ENCODE measurements at places on chromosomes 13 and 19.

- H3K4me3 ChIP-seq: no peak overlapping the region
- H3K4me1 ChIP-seq: no peaks in the 10 kb centered on the region
- no peaks in the 10 kb centered on the region for H3K36me3 ChIP-seq
- no peaks in the 10 kb centered on the region for H3K27me3 ChIP-seq
Observed at GRCh38 chr13:72221276-72221962, 354.4 kb upstream of the DACH1 start.

DNA sequence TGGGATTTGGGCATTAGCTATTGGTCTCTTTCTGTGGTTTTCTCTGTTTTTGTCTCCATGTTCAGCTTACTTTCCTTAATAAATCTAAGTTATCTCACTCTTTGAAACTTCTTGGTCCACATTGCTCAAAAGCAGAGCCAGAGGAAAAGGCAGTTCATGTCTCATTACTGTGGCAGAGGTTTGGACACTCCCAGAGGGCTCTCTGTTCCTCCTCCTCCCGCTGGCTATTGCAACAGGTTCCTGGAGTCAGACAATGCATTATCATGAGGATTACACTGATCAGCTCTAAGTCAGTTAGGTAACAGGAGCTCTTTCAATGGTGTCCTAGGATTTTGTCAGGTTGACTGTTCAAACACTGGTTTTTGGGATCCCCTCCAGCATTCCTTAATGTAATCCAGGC, 298.8 kb downstream of the NDFIP2 start:
- no peaks in the 10 kb centered on the region for H3K36me3 ChIP-seq
- no peak overlapping the region for H3K27ac ChIP-seq
- no peaks in the 10 kb centered on the region for H3K4me1 ChIP-seq

DNA sequence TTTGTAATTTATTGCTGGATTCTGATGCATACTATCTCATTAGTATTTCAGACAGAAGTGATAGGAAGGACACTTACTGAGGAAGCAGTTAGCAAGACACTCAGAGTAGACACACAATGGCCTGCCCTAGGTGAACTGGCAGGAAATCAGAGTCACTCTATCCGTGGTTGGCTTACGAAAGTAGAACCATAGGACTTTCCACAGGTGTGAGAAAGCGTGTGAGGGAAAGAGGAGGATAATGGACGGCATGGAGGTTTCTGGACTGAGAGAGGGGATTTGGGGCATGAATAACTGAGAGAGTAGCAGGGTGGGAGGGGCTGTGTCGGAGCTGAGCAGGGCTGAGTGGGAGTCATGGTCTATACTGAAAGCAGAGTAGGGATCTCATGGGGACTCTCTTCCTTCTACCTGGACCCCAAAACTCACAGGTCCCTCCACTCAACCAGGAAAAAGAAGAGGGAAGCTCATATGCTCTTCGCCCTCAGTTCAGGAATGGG, 18.7 kb upstream of the EID2 start:
- peak overlapping the region; percentile 93 for H3K27ac ChIP-seq
- DNase-seq: peak; percentile 23
- H3K4me3 ChIP-seq: peak overlapping the region; percentile 42
- H3K27me3 ChIP-seq: no peaks in the 10 kb centered on the region
- no peaks in the 10 kb centered on the region for H3K36me3 ChIP-seq
- H3K4me1 ChIP-seq: peaks cover 25% of the 10 kb centered on the region

GRCh38 chr13:60164234-60164889, 634 bp upstream of the DIAPH3 start:
- H3K27ac ChIP-seq: peak overlapping the region; percentile 94
- peak overlapping the region; percentile 95 for H3K4me3 ChIP-seq
- no peak for DNase-seq

- no peak for DNase-seq
- peaks cover 62% of the 10 kb centered on the region for H3K36me3 ChIP-seq
- no peaks in the 10 kb centered on the region for H3K27me3 ChIP-seq
- H3K4me3 ChIP-seq: no peak overlapping the region
- H3K4me1 ChIP-seq: peaks cover 70% of the 10 kb centered on the region
Observed at GRCh38 chr19:47143322-47144073, 12.9 kb downstream of the SAE1 start.

- no peak overlapping the region for H3K27ac ChIP-seq
- peaks cover 78% of the 10 kb centered on the region for H3K36me3 ChIP-seq
- H3K27me3 ChIP-seq: no peaks in the 10 kb centered on the region
- H3K4me3 ChIP-seq: no peak overlapping the region
- no peaks in the 10 kb centered on the region for H3K4me1 ChIP-seq
Observed at GRCh38 chr19:23222998-23223652, 27.1 kb downstream of the ZNF724 start.

DNA sequence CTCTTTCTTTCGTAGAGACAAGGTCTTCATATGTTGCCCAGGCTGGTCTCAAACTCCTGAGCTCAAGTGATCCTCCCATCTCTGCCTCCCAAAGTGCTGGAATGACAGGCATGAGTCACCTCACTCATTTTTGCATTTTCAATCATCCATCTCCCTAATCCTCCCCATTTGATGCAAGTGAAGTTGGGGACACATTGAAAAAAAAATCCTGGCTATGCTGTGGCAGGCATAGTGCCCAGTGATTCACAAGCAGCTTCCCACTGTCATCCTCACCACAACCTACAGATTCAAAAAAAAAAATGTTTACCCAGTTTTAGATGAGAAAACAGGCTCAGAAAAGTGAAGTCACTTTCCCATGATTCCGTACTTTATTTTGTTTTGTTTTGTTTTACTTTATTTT, 44.7 kb upstream of the USP29 start:
- no peaks in the 10 kb centered on the region for H3K4me1 ChIP-seq
- H3K27ac ChIP-seq: no peak overlapping the region
- H3K27me3 ChIP-seq: no peaks in the 10 kb centered on the region
- no peak for DNase-seq

GRCh38 chr13:38670627-38671026, 16.2 kb upstream of the FREM2 start:
- peaks cover 13% of the 10 kb centered on the region for H3K27me3 ChIP-seq
- H3K4me1 ChIP-seq: no peaks in the 10 kb centered on the region
- H3K36me3 ChIP-seq: no peaks in the 10 kb centered on the region
- no peak for DNase-seq

DNA sequence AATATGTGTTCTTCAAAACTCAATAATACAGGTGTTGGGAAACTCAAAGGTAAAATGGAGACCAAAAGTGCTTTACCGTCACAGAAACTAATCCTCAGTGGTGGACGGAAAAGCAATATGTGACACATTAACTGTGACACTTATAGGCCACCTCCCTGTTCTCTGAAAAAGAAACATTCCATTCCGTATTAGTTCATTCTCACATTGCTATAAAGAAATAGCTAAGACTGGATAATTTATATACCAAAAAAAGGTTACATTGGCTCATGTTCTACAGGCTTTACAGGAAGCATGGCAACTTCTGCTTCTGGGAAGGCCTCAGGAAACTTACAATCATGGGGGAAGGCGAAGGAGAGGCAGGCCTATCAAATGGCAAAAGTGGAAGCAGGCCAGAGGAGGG, 435.3 kb upstream of the HTR2A start:
- H3K27me3 ChIP-seq: peaks cover 5% of the 10 kb centered on the region
- no peaks in the 10 kb centered on the region for H3K4me1 ChIP-seq
- H3K36me3 ChIP-seq: no peaks in the 10 kb centered on the region
- no peak overlapping the region for H3K4me3 ChIP-seq
- DNase-seq: no peak

DNA sequence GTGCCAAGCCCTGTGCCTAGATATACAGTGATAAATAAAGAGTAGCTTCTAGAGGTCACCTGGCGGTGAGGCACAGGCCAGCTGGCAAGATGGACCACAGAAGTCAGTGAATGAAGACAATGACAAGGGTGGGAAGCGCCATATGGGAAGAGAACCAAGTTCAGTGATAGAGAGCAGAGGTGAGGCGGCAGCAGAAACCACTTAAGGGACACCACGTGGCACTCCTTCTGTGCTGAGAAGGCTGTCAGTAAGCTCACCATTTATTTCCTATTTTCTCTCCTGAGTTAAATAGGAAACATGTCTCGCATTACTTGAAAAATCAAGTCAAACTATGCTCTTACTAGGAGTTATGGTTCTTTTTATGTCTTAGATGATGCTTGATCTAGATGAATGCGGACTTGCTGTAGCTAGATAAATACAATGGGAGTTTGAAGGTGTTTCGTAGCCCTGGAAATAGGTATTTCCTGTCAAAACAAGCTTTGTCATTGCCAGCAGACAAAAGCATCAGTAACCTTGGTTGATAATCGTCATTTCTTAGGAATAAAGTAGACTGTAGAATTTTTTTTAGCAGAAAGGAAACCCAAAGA, 17.8 kb downstream of the ALOX5AP start:
- DNase-seq: no peak
- H3K27me3 ChIP-seq: no peaks in the 10 kb centered on the region
- peaks cover 21% of the 10 kb centered on the region for H3K36me3 ChIP-seq
- H3K27ac ChIP-seq: no peak overlapping the region

DNA sequence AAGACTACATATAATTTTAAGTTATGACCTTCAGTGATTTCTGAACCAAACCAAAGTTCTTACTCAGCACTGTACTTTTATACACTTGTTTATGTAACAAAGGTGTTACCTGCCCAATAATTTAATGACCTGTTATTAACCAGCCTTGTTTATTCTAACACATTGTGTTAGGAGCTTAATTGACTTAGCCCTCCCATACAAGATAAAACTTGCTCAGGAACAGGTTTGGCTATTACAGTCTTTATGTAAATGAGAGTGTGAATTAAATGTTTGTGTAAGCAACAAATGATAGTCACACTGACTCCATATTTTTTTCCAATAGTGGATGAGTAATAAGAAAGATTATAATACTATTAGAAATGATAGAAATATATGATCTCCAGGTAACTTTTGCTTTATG, 51.8 kb upstream of the MYCBP2 start:
- peaks cover 5% of the 10 kb centered on the region for H3K4me1 ChIP-seq
- no peak overlapping the region for H3K27ac ChIP-seq
- DNase-seq: no peak
- no peaks in the 10 kb centered on the region for H3K36me3 ChIP-seq

DNA sequence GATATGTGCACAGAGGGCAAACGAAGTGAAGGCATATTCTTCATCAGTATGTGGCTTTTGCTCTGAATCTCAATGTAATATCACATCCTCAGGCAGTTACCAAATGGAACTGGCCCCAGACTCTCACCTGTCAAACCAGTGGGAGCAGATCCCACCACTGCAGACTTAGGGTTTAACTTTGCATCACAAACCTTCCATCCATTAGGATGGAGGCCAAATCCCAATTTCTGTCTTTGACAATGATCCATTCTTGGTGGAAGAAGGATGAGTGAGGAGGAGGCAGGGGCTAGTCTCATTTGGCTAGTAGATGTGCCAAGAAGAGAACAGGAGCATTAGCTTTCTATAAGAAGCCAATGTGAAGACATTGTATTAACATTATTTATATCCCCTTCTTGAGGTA, 413.5 kb upstream of the SPRY2 start:
- H3K27ac ChIP-seq: no peak overlapping the region
- no peaks in the 10 kb centered on the region for H3K36me3 ChIP-seq
- H3K4me1 ChIP-seq: no peaks in the 10 kb centered on the region
- DNase-seq: no peak
- H3K4me3 ChIP-seq: no peak overlapping the region

DNA sequence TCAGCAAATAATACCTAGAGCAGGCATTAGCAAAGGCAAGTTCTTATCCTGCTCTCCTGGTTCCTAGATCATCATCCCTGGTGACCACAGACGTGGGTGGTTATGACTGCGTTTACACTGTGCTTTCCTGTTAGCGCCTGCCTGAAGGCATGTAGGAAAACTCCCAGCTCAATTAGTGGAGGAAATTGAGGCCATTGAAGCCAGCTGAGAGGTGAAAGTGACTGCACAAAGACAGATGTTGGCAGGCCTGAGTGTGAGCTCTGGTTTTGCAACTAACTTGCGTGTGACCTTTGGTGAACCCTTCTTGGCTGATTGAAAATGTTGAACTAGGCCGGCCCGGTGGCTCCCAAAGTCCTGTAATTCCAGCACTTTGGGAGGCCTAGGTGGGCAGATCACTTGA, 17.5 kb upstream of the NWD1 start:
- H3K27ac ChIP-seq: no peak overlapping the region
- H3K36me3 ChIP-seq: no peaks in the 10 kb centered on the region
- DNase-seq: no peak
- H3K4me1 ChIP-seq: no peaks in the 10 kb centered on the region

DNA sequence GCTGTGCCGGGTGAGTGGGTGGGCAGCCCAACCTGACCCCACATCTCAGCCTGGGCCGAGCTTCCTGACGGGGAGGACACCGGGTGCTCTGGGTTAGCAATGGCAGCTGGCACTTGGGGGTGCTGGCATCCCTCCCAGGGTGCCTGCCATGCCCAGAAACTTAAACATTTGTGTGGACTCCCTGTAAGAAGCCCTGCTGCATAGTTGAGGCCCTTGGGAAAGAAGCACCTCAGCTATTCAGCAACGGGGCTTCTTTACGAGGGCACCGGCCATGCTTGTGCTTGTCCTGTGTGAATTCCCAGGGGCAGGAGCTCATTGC, 33.8 kb upstream of the MEDAG start:
- H3K27me3 ChIP-seq: peaks cover 8% of the 10 kb centered on the region
- H3K4me1 ChIP-seq: no peaks in the 10 kb centered on the region
- no peak overlapping the region for H3K4me3 ChIP-seq
- H3K27ac ChIP-seq: no peak overlapping the region
- DNase-seq: no peak
- H3K36me3 ChIP-seq: no peaks in the 10 kb centered on the region

DNA sequence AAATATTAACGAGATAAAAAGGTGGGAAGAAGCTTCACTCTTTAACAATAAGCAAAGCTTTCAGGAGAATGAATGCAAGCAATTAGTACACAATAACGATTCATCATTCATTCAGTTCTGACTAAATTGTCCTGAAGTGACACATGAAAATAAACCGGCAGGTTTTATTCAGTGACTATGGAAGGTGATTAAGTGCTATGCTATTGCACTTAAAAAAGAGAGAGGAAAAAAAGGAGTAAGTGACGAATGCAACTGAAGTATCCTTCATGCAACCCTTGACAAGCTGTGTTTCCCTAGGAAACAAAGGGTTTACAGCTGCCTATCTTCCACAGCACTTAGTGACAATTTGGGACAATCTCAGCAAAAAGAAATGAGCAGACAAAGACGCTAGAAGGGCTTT, 1.4 kb downstream of the LIG4 start:
- H3K4me1 ChIP-seq: peaks cover 26% of the 10 kb centered on the region
- H3K36me3 ChIP-seq: peaks cover 37% of the 10 kb centered on the region
- DNase-seq: no peak
- peak overlapping the region; percentile 88 for H3K4me3 ChIP-seq
- H3K27me3 ChIP-seq: no peaks in the 10 kb centered on the region

DNA sequence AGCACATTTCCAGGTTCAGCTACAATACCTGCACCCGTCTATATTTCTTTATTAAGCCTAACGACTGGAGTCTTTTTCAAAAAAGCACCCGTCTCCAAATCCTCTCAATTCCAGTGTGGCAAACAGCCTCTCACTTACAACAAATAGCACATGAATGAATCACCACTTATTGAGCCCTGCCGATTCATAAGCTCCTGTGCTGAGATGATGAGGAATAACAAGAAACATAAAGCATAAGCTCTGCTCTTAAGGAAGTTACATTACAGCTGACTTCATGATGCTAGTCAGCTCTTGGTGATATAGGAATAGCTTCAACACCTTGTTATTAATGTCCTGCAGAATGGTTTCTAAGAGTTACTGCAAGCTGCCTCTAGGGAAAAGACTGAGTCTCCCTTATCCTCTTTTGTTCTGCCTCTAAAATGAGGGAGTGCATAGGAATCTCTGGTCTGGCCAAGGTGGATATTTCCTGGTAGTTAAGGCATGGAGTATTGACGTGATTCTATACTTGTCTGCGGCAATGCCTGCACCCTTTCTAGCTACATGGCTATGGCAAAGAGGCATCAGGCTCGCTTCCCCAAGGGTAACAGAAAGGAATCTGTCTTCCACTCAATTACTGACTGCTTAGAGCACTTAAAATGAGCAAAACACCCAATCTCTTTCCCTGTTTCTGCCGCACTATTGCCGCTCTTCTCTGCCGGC, 195.7 kb downstream of the KLF12 start:
- no peaks in the 10 kb centered on the region for H3K27me3 ChIP-seq
- no peak overlapping the region for H3K4me3 ChIP-seq
- no peak for DNase-seq
